Smooth muscle cell of the umbilical artery (primary cell): ENCODE measurements at places on chromosomes 7 and 10. TPM values are rescaled to one million over a fixed set of nuclear protein-coding genes. Genes with fewer than 3 reads are reported as not detected.

Gene ATOH7
- total RNA-seq = not detected in 2 replicates

Gene MMRN2
- 2.4 and 3.0 TPM in 2 replicates for total RNA-seq

Gene AKR1C4
- total RNA-seq = not detected in 2 replicates

Gene GNGT1
- total RNA-seq = not detected in 2 replicates

Gene AOAH
- not detected in 2 replicates for total RNA-seq

Gene TLX1
- not detected in 2 replicates for total RNA-seq

Gene CCDC3
- 0.05 TPM in 1 of 2 replicates, not detected in the other for total RNA-seq

Gene NEUROG3
- not detected in 2 replicates for total RNA-seq

Gene CREB5
- total RNA-seq = 1.8 and 4.5 TPM in 2 replicates

Gene ADAM12
- 360 and 389 TPM in 2 replicates for total RNA-seq

Gene SCART1
- 1.5 and 2.7 TPM in 2 replicates for total RNA-seq

Gene PNLIPRP2
- not detected in 2 replicates for total RNA-seq

Gene PAPSS2
- 149 and 233 TPM in 2 replicates for total RNA-seq

Gene RAB18
- 49.6 and 77.6 TPM in 2 replicates for total RNA-seq

Gene FAM24B
- 2.1 and 4.6 TPM in 2 replicates for total RNA-seq

Gene BTBD16
- not detected in 2 replicates for total RNA-seq

Gene LRRC17
- 28.2 and 69.2 TPM in 2 replicates for total RNA-seq

Gene MLXIPL
- not detected in 2 replicates for total RNA-seq

Gene SYT15
- total RNA-seq = 0.05 and 0.59 TPM in 2 replicates

Gene NUPR2
- not detected in 2 replicates for total RNA-seq

Gene CALD1
- total RNA-seq = 600 and 815 TPM in 2 replicates

Gene UNCX
- total RNA-seq = not detected in 2 replicates

Gene NXPH1
- not detected in 2 replicates for total RNA-seq

Gene CCM2
- 43.9 and 62.5 TPM in 2 replicates for total RNA-seq

Gene SSC4D
- total RNA-seq = 0.59 and 0.65 TPM in 2 replicates

Gene ERV3-1
- total RNA-seq = 10.1 and 11.9 TPM in 2 replicates

Gene TMEM236
- total RNA-seq = under 0.01 and 0.23 TPM in 2 replicates

Gene OR9A2
- total RNA-seq = not detected in 2 replicates

Gene ANAPC16
- total RNA-seq = 29.7 and 47.2 TPM in 2 replicates

Gene AKR1E2
- total RNA-seq = 11.9 and 22.6 TPM in 2 replicates

Gene SPDYE5
- not detected in 2 replicates for total RNA-seq

Gene MAD1L1
- total RNA-seq = 34.4 and 44.9 TPM in 2 replicates
